T-helper 17 cell (primary cell): ENCODE measurements at places on chromosomes 12 and 14. TPM values are rescaled to one million over a fixed set of nuclear protein-coding genes. Genes with fewer than 3 reads are reported as not detected.

HOXC12 gene
- not detected for total RNA-seq

NEUROD4 gene
- not detected for total RNA-seq

PMCH gene
- total RNA-seq, result not detected

ADCY6 gene
- 0.42 TPM for total RNA-seq

A2ML1 gene
- not detected for total RNA-seq

SCNN1A gene
- total RNA-seq, result 2.8 TPM

CYP46A1 gene
- total RNA-seq, result 0.29 TPM

DNA sequence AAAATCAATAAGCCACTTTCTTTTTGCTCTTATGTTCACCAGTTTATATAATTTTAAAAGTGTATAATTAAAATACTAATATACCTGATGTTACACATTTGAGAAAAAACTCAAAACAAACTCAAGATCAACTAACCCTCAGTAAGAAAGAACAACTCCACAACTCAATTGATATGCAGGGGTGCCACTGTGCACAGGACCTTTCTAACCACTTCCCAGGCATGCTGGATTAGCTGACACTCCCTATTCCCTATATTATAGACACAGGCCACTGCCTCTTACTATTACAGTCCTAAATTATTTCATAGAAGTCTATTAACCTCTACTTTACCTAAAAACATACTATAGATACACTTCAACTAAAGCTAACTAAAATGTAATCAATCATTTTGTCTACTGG is 191.7 kb upstream of the KRR1 start:
- peaks cover 16% of the 10 kb centered on the region for H3K4me1 ChIP-seq
- no peaks in the 10 kb centered on the region for H3K36me3 ChIP-seq
- peak overlapping the region; percentile 45 for H3K4me3 ChIP-seq
- peak overlapping the region; percentile 65 for H3K27ac ChIP-seq
- DNase-seq, result no peak
- H3K27me3 ChIP-seq, result no peaks in the 10 kb centered on the region

DNA sequence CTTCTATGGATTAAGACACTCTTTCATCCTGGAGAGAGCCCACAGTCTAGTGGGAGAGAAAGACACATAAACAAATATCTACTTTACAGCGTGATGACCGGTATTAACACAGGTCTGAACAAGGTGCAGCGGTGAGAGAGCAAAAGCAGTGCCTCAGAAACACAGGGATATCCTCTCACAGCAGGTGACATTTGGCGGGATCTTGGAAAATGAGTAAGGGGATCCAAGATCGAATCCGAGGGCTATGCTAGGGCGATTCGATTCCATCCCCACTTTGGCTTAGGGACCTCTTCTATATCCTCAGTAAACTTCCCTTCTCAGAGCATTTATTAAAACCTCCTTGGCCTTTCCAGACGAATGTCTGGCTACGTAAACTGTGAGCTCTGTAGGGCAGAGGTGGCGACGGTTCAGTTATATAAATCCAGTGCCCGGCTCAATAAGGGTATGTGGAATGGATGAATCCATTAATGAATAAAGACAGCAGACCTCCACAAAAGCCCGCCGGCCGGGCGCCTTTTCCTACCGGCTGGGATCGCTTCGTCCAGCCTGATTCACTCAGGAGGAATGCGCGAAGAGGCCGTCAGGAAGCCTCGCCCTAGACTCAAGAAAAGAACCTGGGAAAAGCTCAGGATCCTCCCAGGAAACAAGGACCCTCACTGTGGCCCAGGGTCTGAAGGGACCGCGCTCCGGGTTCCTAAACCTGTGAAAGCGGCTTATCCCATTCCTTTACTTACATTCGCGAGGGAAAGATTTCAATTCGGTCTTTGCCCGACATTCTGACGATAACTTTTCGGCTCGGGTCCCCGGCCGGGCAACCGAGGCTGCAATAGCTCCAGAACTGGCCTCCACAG is 455 bp downstream of the ATP6V1D start:
- peak overlapping the region; percentile 98 for H3K4me3 ChIP-seq
- peak overlapping the region; percentile 98 for H3K27ac ChIP-seq
- DNase-seq, result no peak
- H3K36me3 ChIP-seq, result peaks cover 2% of the 10 kb centered on the region
- no peaks in the 10 kb centered on the region for H3K27me3 ChIP-seq
- peaks cover 46% of the 10 kb centered on the region for H3K4me1 ChIP-seq

- H3K27me3 ChIP-seq, result no peaks in the 10 kb centered on the region
- no peaks in the 10 kb centered on the region for H3K36me3 ChIP-seq
- no peak overlapping the region for H3K4me3 ChIP-seq
- H3K4me1 ChIP-seq, result no peaks in the 10 kb centered on the region
- H3K27ac ChIP-seq, result no peak overlapping the region
Measured at GRCh38 chr14:52023518-52023917, 34.2 kb downstream of the RTRAF start.

GRCh38 chr12:64713376-64713775 is 45.8 kb downstream of the GNS start:
- DNase-seq, result no peak
- H3K4me1 ChIP-seq, result peaks cover 5% of the 10 kb centered on the region
- H3K36me3 ChIP-seq, result peaks cover 6% of the 10 kb centered on the region

DNA sequence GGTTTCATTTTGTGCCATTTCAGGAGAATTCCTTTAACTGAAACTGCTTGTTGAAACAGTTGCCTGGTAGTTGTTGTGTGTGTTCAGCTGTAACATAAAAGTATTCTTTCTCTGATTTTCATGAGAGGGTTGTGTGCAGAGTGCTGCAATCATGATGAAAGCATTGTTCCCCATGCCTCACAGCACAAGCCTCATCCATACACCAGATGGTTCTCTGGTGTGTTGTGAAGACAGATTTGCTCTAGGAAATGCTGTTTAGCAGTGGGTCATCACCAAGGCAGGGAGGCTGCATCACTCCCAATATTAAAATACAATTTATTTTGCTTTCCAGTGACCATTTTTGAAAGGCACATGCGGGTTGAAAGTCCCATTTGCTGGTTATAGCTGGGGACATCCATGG is 404.4 kb downstream of the AACS start:
- no peaks in the 10 kb centered on the region for H3K36me3 ChIP-seq
- no peak overlapping the region for H3K4me3 ChIP-seq
- no peaks in the 10 kb centered on the region for H3K4me1 ChIP-seq
- peaks cover 3% of the 10 kb centered on the region for H3K27me3 ChIP-seq
- DNase-seq, result no peak

DNA sequence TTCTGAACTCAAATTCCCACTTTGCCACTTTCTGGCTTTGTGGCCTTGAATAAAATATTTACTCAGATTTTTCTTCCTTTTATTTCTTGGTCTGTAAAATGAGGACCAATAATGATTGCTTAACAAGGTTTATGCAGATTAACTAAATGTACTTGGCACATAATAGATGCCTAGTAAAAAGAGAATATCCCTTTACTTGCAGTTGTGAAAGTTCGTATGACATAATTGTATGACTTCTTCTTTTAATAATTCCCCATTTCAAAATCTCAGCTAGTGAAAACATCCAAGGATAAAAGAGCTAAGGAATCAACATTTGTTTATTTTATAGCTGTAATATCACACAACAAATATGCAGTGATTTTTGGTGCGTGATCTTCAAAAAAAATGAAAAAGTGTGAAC is 215.6 kb upstream of the ATP2B1 start:
- no peaks in the 10 kb centered on the region for H3K27me3 ChIP-seq
- no peak for DNase-seq
- no peak overlapping the region for H3K27ac ChIP-seq
- peaks cover 6% of the 10 kb centered on the region for H3K4me1 ChIP-seq
- H3K36me3 ChIP-seq, result peaks cover 4% of the 10 kb centered on the region

GRCh38 chr12:74890237-74890599 is 319.4 kb downstream of the KCNC2 start:
- peak overlapping the region; percentile 28 for H3K4me3 ChIP-seq
- peaks cover 9% of the 10 kb centered on the region for H3K4me1 ChIP-seq
- no peaks in the 10 kb centered on the region for H3K36me3 ChIP-seq

GRCh38 chr12:116529048-116529447 is 30.1 kb upstream of the MAP1LC3B2 start:
- peaks cover 23% of the 10 kb centered on the region for H3K27me3 ChIP-seq
- DNase-seq, result no peak
- peaks cover 7% of the 10 kb centered on the region for H3K36me3 ChIP-seq
- H3K27ac ChIP-seq, result no peak overlapping the region

GRCh38 chr12:86193931-86194330 is 62.3 kb downstream of the MGAT4C start:
- no peaks in the 10 kb centered on the region for H3K4me1 ChIP-seq
- no peak overlapping the region for H3K27ac ChIP-seq
- H3K4me3 ChIP-seq, result no peak overlapping the region

DNA sequence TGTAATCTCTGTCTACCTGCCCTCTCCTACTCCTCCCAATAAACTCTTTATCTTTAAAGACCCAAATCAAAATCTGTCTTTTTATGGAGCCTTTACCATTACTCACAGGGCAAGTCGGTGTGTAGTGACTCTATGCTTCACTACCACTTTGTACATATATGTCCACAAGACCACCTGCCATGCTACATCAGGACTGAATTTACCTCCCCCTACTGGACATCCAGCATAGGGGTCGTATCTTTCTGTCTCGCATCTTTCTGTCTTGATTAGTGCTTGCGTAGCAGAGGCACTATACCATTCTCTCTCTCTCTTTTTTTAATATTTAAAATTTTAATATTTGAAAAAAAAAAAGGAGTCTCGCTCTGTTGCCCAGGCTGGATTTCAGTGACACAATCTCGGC is 587.5 kb downstream of the SOX5 start:
- H3K36me3 ChIP-seq, result no peaks in the 10 kb centered on the region
- no peak overlapping the region for H3K4me3 ChIP-seq
- H3K4me1 ChIP-seq, result no peaks in the 10 kb centered on the region
- no peak for DNase-seq

DNA sequence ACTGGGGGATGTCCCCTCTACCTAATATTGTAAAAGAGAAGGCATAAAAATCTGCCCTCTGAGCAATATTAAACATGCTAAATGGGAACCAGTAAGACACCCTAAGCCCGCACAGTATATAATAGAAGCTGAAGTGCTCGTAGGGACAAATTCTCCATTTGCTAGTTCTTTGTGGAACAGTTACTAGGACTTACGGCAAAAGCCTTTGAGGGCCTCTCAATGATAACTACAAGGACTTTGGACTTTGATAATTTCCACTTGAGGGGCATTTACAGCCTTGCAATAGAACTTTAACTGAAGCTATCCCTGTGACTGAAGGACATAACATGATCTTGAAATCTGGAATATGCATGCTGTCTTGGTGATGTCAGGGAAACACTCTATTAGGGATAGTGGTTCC is 111.5 kb upstream of the IFNG-AS1 start:
- H3K4me1 ChIP-seq, result peaks cover 2% of the 10 kb centered on the region
- H3K27ac ChIP-seq, result no peak overlapping the region
- peaks cover 3% of the 10 kb centered on the region for H3K36me3 ChIP-seq
- no peak overlapping the region for H3K4me3 ChIP-seq

DNA sequence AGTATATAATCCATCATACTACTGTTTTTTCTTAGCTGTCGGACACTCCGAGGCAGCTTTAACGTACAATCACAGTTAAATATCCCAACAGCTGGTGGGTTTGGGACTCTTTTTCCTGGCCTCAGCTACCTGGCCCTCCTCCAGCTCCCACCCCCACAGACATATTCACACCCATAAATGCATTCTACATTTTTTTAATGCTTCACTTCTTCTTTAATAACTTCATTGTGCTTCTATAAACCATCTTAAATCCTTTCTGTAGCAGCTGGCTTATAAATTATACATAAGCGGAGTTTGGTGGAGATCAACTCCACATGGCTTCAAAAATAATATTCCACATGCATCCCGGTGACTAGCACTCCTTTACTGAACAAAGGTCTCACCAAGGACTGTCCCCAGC is 33.3 kb downstream of the TDG start:
- DNase-seq, result no peak
- H3K27me3 ChIP-seq, result peaks cover 62% of the 10 kb centered on the region
- H3K4me1 ChIP-seq, result peaks cover 2% of the 10 kb centered on the region
- H3K27ac ChIP-seq, result no peak overlapping the region

- DNase-seq, result no peak
- no peaks in the 10 kb centered on the region for H3K36me3 ChIP-seq
- H3K27ac ChIP-seq, result no peak overlapping the region
- H3K4me3 ChIP-seq, result no peak overlapping the region
- H3K27me3 ChIP-seq, result no peaks in the 10 kb centered on the region
Measured at GRCh38 chr12:12249216-12250050, 17.4 kb downstream of the LRP6 start.

GRCh38 chr14:90820958-90821357 is 4.7 kb upstream of the TTC7B start:
- no peaks in the 10 kb centered on the region for H3K36me3 ChIP-seq
- peaks cover 10% of the 10 kb centered on the region for H3K4me1 ChIP-seq
- peak overlapping the region; percentile 87 for H3K27ac ChIP-seq
- H3K4me3 ChIP-seq, result no peak overlapping the region
- DNase-seq, result peak; percentile 35

- no peak overlapping the region for H3K4me3 ChIP-seq
- H3K27me3 ChIP-seq, result no peaks in the 10 kb centered on the region
- H3K4me1 ChIP-seq, result no peaks in the 10 kb centered on the region
- DNase-seq, result no peak
Measured at GRCh38 chr12:69112616-69113015, 126.8 kb upstream of the CPSF6 start.

- H3K4me3 ChIP-seq, result peak within 1 kb of the TSS; percentile 97
- peak; percentile 64 for DNase-seq
- peaks cover 31% of the 10 kb centered on the region for H3K4me1 ChIP-seq
- peak within 1 kb of the TSS; percentile 97 for H3K27ac ChIP-seq
Measured at GRCh38 chr12:4273652-4274395, at the start of gene CCND2. TSS of gene CCND2 (plus strand) at chr12:4273762. CDS start at chr12:4274041, 279 bp downstream.

DNA sequence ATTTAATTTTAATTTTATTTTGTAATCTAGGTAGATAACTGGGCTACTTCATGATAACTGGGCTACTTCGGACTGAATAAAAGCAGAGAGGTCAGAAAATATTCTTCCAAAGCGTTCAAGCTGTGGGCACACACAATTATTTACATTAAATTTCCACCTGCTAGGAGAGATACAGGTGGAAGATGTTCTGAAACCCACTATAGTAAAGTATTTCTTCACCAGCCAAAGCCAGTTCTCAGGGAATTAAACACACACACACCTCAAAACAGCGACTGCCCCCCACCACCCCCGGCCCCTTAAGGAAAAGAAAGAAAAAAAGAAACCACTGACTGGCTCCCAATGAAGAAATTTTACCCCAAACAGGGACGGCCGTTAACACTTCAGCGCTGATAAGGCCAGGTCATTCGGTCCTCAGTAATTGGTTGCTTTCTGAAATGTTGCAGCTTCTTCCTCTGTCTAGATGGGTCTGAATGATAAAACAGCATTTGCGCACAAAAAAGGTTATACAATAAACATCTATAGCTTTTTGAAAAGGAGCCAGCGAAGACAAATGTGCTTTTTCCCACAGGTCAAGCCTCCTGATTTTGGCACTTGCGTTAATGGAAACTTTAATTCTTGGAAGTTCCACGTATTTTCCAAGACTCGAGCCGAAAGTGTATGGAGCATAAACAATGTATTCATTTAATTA is 771 bp upstream of the KCNJ8 start:
- H3K4me1 ChIP-seq, result peaks cover 12% of the 10 kb centered on the region
- H3K27ac ChIP-seq, result no peak overlapping the region
- DNase-seq, result no peak
- H3K4me3 ChIP-seq, result peak overlapping the region; percentile 78
- peaks cover 2% of the 10 kb centered on the region for H3K36me3 ChIP-seq
- H3K27me3 ChIP-seq, result peaks cover 61% of the 10 kb centered on the region
